Tongue (tissue), 3 donors: ENCODE measurements at places on chromosomes 13 and 19. TPM values are rescaled to one million over a fixed set of nuclear protein-coding genes. Genes with fewer than 3 reads are reported as not detected.

ZNF582 gene
- total RNA-seq: 3.4 TPM

U2AF2 gene
- 85.9 TPM for total RNA-seq

DNA sequence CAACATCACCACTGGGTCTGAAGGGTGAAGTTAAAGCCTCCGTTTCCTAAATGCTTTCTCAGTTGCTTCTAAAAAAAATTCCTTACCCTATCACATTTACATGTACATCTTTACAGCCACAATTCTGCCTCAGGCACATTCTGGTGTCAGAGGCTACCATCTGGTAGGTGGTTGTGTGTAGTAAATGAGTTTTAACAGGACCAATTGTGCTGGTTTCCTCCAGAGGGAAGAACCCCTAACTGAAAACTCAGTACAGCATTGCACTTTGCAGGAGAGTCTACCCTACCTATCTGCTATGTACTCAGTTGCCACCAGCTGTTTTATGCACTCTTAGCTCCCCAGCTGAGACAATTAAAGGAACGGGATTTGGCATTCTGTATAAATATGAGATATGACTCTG is 1576.5 kb downstream of the PCDH9 start:
- no peak for DNase-seq

- no peak for DNase-seq
These were observed 25.2 kb downstream of the SPATA13 start for GRCh38 chr13:24185591-24186232.

DNA sequence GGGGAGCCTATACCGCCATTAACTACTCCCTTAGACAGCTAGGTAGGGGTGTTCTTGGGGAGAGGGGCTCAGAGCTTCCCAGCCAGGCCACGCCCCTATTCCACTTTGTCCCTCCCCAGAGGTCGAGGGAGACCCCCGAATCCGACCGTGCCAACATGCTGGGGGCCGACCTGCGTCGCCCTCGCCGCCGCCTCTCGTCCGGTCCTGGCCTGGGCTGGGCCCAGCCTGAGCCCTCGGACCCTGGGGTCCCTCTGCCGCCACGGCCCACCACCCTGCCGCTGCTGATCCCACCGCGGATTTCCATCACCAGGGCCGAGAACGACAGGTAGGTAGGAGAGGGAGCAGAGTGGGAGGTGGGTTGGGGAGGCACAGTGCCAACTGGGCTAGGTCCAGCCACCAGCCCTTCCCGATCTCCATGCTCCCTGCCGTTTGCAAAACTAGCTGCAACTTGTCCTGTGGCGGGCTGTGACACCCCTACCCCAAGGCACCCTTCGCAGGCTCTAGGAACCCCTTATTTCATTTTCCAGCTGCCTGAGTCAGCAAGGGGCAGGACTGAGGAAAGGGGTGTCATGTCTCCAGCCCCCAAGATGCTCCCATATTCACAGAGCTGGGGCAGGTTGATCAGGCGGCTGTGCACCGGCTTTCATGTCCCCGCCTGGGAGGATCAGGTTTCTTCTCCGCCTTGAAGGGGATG is 2.6 kb upstream of the PDE4A start:
- DNase-seq: no peak

- peak; percentile 80 for DNase-seq
These were observed 6.0 kb downstream of the TMIGD2 start for GRCh38 chr19:4295972-4296771.

GRCh38 chr19:44666852-44667556 is 4.3 kb upstream of the CEACAM19 start:
- no peak for DNase-seq

- no peak for DNase-seq
These were observed at the start of gene SLC15A1 for GRCh38 chr13:98752467-98753290. Gene SLC15A1, minus strand, starts transcription at chr13:98752672. Its CDS starts 74 bp downstream, at chr13:98752598.

- DNase-seq: no peak
These were observed at the start of gene SOX21 for GRCh38 chr13:94712287-94712811. Gene SOX21, minus strand, starts transcription at chr13:94712545. Its CDS starts 496 bp downstream, at chr13:94712049.

DNA sequence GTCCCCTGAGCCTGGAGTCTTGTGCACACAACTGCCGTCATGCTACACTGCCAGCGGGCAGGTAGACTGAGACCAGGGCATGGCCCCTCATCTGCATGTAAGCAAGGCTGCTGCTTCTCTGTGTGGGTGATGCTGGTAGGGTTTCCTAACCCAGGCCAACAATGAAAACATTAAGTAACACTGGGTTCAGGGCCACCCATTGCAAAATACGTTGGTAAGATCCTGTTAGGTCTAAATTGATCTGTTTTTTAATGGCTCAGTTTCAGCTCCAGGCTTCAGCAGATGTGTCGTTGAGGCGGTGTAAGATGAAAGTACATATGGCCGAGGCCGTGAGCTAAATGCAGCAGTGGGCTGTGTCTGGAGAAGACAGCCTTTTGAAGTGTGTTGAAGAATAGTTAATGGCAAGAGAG is 383.4 kb downstream of the IRS2 start:
- no peak for DNase-seq

- no peak for DNase-seq
These were observed 3.0 kb upstream of the RAB20 start for GRCh38 chr13:110564472-110564985.

DNA sequence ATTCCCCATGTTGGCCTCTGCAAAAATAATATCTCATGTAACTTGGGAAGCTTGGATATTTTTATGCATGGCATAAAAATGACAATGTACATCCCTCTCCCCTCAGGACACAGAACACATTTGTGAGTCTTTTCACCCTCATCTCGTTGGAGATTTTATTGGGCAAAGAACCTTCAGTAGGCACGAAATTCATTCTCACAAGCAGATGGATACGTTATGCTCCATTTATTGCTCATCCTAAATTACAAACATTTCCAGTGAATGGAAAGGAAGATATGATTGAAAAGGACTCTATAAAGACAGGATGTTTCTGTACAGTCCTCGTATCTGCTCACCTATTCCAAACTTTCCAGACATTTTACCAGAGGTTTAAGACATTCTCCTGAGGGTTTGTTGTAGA is 1175.8 kb downstream of the UQCRFS1 start:
- DNase-seq: no peak
